ENCODE measurements at places on chromosomes 16 and 17.

- no peak for DNase-seq
These were observed 18.5 kb downstream of the RGS9 start for GRCh38 chr17:65155622-65156021.

DNA sequence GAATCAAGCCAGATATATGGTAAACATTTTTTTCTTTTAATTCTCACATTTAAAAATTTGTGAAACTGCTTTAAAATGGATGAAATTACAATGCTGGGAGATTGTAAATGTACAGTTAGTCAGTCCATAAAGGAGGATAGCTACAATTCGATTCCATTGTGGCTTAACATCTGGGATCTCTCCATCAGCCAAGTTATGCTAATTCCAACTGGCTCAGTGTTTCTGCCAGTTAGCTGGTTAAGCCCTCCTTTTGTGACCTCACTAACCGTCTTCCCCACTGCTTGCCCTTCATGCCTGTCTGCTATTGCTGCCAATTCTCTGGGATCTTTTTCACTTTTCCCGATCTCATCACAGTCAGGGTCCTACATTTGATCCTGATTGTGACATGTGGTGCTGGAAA, 1347.6 kb downstream of the CDH11 start:
- no peak for DNase-seq

GRCh38 chr17:12990041-12990808, 27.6 kb downstream of the ELAC2 start:
- no peak for DNase-seq

DNA sequence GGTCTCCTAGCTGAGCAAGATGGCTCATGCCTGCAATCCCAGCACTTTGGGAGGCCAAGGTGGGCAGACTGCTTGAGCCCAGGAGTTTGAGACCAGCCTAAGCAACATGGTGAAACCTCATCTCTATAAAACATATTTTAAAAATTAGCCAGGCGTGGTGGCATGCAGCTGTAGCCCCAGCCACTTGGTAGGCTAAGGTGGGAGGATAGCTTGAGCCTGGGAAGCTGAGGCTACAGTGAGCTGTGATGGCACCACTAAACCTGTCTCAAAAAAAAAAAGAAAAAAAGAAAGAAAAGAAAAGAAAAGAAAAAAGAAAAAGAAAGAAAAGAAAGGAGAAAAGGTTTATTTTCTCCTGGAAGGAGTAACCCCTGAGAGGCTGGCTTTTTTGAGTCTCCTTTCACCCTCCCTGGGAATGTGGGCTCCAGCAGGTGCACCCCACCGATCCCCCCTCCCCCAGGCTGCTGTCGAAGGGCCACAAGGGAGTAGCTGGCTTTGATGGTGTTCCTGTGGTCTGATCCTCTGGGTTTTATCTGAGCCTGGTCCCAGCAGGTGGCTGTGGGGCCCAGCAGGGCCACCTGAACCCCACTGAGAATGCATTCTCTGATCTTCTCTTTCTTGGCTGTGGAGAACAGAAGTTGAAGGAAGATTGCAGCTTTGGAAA, 29.9 kb upstream of the TNRC6C start:
- DNase-seq: no peak

GRCh38 chr16:70638814-70639792, 7.3 kb upstream of the IL34 start:
- no peak for DNase-seq

GRCh38 chr17:20046629-20047028, 37.5 kb downstream of the SPECC1 start:
- DNase-seq: no peak

DNA sequence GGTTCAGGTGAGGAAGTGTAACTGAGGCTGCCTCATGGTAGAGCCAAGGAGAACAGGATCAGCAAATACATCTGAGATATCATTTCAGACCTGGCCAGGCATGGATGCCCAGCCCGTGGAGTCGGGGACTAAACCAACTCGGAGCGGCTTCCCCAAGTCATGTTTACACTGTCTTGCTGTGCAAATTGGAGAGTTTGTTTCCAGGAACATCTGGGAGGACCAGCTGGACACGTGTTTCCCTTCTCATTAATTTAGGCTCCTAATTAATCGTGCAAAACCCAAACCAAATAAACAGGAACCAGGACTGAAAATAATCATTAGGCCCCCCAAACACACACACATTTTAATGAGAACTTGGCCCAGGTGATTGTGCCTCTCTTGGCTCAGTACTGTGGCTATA, 70.9 kb upstream of the SALL1 start:
- no peak for DNase-seq
